B cell (primary cell): ENCODE measurements at places on chromosomes 12 and 14. TPM values are rescaled to one million over a fixed set of nuclear protein-coding genes. Genes with fewer than 3 reads are reported as not detected.

TRPV4 gene
- not detected in 2 replicates for total RNA-seq

GLIPR1 gene
- 117 and 119 TPM in 2 replicates for total RNA-seq

EXOC3L4 gene
- total RNA-seq, result not detected in 2 replicates

DNA sequence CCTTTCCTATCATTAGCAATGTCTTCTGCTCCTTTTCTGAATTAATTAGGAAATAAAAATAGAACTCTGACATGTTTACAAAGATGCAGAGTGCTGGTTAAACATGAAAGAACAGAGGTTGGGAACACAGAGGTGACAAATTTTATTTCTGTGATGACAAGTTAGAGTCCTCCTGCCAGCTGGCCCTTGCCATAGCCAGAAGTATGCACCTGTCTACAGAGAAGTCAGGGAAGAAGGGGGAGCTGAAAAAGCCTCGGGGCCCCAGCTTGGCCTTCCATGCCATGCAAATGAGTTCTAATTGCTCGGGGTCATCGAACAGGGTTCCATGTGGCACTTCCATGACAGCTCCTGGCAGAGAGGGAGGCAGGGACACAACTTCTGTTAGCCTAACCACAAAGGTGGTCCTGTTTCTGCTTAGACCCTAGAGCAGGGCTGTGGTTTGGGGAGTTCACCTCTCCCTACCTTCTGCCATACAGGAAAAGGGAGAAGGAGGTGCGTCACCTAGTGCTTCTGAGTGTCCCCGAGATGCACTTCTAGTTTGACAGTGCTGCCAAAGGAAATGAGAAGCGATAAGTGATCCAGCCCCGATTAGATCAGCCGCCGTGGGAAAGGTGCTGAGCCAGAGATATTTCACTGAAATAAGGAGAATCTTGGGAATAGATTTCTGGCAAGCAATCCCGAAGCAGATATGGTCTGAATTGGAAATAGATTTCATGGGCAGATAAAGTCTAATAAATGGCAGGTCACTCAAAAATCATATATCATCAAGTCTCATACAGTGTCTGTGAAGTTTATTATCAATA, 155.8 kb upstream of the FOXN3 start:
- no peak for DNase-seq

DNA sequence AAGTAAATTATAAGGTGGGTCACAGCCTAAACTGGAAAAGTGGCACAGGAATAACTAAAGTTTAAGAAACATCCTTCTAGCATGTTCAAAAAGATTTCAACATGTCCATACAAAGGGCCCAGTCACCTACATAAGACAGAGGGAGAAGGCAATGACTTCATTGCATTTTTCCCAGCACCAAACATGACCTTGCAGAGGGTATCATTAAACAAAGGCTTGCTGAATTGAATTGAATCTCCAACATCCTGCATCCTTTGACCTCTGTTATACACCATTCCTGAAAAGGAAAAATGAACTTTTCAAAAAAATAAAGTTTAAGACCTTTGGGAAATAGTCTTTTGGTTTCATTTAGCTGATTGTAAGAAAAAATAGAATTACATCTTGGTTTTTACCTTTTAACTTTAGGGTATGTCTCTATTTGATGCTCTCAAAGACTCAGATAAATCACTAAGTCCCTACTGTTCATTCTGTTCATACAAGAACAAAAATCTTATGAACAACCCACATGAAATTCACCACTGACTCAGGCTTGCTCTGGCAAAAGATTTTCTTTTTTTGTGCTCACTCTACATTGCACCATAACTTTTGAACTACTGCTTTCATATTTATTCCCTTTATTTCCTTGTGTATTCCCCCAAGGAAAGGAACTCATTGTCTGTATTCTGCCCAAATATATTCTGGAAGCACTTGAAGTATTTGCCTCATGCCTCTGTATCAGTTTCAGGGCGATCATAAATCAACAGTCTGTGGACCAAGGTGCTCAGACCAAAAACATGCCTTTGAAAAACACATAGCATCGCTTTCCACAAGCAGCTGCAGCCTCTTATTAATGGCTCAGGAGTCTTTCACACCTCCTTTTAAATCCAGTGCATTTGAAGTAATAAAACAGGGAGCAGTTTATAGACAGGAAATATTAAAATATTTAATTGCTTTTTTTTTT, 121.7 kb downstream of the DUSP6 start:
- DNase-seq, result no peak

DNA sequence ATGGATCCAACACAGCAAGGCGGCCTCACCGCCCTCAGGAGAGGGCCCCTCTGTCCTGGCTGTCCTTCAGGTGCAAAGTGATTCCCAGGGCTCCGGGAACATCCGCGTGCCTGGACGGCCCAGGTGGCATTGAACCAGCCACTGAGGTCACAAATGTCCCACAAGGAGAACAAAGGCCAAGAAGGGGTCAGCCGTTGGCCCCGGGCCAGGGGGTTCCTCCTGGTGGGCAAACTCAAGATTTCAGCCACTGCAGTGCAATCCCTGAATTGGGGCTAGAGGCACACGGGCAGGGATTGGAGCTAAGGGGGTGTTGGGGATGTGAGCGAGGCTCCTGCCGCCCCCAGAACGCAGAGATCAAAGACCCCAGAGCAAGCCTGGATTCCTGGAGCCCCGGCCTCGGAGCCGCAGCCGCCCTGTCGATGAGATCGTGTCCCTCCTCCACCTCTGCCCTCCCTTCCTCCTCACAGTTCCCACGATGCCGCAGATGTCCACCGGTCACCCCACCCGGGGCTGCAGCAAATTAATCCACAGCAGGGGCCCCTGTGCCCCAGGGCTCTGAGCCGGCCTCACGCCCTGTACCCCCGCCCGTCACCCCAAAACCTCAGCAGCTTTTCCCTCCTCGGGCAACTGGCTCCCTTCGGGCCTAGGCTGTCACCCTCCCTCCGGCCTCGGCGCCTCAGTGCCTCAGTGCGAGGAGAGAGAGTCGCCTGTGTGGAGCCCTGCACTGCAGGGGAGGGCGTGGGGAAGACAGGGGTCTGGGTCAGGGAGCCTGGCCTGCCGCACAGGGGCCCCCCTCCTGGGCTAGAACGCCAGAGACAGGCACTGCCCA, 56.7 kb upstream of the GALNT9 start:
- DNase-seq, result no peak

DNA sequence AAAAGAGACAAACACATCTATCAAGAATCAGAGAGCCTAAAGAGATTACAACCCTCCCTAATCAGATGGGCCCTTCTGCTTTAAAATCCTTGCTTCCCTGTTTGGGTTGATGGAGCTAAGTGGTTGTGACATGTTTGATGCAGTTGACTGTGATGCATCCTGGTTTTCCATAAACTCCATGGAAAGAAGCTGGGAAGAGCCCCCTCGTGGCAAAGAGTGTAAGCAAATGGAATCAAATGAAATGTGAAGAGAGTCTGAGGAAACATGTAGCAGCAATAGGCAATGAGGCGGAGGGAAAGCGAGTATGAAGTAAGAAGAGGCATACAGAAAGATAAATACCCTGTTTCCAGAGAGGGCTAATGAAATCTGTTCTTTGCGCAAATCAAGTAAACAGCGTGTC, 70.4 kb upstream of the SLCO1C1 start:
- no peak for DNase-seq

DNA sequence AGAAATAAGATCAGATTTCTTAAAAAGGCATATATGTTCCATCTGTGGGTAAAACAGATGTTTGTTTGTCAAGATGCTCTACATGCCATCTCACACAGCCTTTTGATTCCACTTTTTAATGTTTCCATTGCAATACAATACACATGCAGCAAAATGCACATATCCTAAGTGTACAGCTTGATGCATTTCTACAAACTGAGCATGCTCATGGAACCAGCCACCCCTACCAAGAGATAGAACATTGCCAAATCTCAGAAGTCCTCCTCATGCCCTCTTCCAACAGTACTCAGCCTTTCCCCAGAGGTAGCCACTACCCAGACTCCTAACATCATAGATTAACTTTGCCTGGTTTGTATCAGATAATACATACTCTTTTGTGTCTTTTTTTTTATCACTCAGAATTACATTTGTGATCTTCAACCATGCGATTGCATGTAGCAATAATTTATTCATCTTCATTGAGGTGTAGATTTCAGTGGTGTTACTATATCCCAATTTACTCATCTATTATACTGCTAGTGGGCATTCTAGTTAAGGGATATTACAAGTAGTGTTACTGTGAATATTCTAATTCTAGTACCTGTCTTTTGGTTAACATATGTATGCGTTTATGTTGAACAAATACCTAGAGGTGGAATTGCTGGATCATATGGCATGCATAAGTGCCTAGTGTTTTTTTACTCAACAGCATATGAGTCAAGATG, 3.3 kb downstream of the GPR65 start:
- DNase-seq, result no peak

GRCh38 chr12:20369305-20370013, 1.1 kb downstream of the PDE3A start:
- no peak for DNase-seq

GRCh38 chr12:54603872-54604271, 15.4 kb upstream of the PPP1R1A start:
- no peak for DNase-seq

- DNase-seq, result no peak
These were observed 49.5 kb downstream of the GALNT9 start for GRCh38 chr12:132279930-132280329.
